ENCODE measurements at places on chromosomes 4 and X.

DNA sequence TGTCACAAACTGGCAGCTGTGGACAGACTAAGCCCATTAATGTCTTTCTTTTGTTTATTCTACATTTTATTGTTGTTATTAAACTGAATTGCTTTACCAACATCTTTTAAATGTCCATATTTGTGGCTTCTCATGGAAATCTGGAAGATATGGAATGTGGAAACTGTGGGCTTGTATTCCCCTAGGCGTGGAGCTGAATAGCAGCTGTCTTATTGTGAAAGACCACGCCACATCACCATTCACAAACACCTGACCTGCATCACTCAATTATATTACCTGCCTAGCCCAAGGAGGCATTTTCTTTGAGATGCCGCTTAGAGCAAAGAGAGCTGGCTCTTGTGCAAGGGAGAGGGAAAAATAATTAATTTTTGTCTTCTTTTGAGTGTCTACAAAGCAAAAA is 96.9 kb upstream of the GPRIN3 start:
- H3K36me3 ChIP-seq: no peaks in the 10 kb centered on the region
- H3K4me3 ChIP-seq: no peak overlapping the region
- H3K27ac ChIP-seq: no peak overlapping the region
- H3K4me1 ChIP-seq: no peaks in the 10 kb centered on the region

DNA sequence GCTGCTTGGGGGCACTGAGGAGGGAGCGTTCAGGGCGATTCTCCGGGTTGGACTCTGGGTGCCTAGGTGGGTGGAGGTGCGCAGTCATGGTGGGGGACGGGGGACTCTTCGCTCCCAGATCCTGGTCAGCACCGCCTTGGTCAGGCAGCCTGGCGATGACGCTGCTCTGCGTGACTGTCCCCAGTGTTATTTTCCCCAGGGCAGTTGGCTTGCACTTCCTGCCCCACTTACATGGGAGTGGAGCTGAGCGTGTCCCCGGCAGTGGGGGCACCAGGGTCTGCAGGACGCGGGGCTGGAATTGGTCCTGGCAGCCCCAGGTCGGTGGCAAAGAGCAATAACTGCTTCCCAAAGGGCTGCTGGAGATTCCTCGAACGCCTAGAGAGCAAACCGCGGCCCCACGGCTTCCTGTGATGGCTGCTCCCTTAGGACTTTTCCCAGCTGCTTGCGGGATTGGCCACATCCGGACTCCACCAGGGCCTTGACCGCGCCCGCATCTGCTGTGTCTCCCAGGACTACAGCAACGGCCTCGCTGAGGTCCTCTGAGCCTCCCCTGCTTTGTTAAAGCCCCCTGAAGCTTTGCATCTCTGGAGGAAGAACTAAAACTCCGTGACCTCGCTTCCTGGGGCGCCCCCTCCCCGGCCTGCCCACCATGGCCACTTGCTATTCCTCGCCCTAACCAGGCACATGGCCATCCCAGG is 35.3 kb upstream of the GPR78 start:
- H3K36me3 ChIP-seq: no peaks in the 10 kb centered on the region
- no peaks in the 10 kb centered on the region for H3K27me3 ChIP-seq

DNA sequence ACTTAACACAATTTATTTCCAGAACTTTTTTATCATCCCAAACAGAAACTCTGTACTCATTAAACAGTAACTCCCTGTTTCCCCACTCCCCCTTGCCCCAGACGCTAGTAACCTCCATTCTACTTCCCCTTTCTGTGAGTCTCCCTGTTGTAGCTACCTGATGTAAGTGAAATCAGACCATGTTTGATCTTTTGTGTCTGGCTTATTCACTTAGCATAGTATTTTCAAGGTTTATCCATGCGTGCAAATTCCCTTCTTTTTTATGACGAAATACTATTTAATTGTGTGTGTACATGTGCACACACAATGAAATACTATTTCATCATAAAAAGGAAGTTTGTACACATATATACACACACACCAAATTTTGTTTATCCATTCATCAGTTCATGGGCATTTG is 5.2 kb downstream of the PKD2 start:
- no peaks in the 10 kb centered on the region for H3K4me1 ChIP-seq
- no peak overlapping the region for H3K4me3 ChIP-seq
- no peak overlapping the region for H3K27ac ChIP-seq
- no peak for DNase-seq
- H3K36me3 ChIP-seq: no peaks in the 10 kb centered on the region
- no peaks in the 10 kb centered on the region for H3K27me3 ChIP-seq

DNA sequence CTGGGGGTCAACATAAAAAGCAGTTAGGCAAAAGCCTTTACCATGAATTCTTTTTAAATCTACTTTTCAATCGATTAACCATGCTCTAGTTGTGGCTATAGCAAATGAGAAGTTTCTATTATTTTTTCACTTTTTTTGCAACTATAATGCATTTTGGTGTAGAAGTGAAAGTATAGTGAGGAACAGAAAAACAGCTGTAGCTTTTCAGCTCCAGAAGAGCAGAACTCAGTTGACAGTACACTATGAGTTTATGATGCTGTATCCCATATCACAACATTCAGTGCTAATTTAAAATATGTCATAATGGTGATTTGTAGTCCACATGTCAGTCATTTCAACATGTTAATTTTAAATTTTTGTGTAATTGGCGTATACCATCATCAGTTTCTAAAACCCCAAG is 8.7 kb upstream of the MUC7 start:
- no peak for DNase-seq
- H3K27ac ChIP-seq: no peak overlapping the region
- no peak overlapping the region for H3K4me3 ChIP-seq
- H3K4me1 ChIP-seq: no peaks in the 10 kb centered on the region

DNA sequence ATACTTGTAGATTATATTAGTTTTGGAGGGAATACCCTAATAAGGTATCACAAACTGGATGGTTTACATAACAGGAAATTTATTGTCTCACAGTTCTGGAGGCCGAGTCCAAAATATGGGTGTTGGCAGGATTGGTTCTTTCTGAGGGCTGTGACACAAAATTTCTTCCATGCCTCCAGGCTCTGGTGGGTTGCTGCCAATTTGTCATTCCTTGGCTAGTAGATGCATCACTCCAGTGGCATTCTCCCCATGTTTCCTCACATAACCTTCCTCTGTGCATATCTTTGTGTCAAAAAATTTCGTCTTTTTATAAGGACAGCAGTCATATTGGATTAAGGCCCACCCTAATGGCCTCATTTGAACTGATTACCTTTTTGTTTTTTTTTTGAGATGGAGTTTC is 49.3 kb downstream of the APELA start:
- H3K4me1 ChIP-seq: no peaks in the 10 kb centered on the region
- H3K4me3 ChIP-seq: no peak overlapping the region
- DNase-seq: no peak
- no peaks in the 10 kb centered on the region for H3K36me3 ChIP-seq

- H3K36me3 ChIP-seq: no peaks in the 10 kb centered on the region
- no peak overlapping the region for H3K4me3 ChIP-seq
- H3K27me3 ChIP-seq: no peaks in the 10 kb centered on the region
- no peak overlapping the region for H3K27ac ChIP-seq
These were observed 31.1 kb upstream of the WDR17 start for GRCh38 chr4:176034499-176034898.

DNA sequence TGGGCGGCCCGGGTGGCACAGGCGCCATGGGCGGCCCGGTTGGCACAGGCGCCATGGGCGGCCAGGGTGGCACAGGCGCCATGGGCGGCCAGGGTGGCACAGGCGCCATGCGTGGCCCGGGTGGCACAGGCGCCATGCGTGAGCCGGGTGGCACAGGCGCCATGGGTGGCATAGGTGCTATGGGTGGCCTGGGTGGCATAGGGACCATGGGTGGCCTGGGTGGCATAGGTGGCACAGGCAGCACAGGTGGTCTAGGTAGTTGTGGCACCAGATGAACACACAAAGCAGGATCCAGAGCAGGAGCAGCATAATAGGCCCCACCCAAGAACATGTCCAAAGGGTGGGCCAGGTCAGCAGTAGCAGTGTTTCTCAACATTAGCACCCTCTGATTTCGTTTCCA is 4.3 kb downstream of the ESX1 start:
- H3K27me3 ChIP-seq: no peaks in the 10 kb centered on the region
- peaks cover 16% of the 10 kb centered on the region for H3K4me1 ChIP-seq
- DNase-seq: no peak
- no peaks in the 10 kb centered on the region for H3K36me3 ChIP-seq
- no peak overlapping the region for H3K27ac ChIP-seq

DNA sequence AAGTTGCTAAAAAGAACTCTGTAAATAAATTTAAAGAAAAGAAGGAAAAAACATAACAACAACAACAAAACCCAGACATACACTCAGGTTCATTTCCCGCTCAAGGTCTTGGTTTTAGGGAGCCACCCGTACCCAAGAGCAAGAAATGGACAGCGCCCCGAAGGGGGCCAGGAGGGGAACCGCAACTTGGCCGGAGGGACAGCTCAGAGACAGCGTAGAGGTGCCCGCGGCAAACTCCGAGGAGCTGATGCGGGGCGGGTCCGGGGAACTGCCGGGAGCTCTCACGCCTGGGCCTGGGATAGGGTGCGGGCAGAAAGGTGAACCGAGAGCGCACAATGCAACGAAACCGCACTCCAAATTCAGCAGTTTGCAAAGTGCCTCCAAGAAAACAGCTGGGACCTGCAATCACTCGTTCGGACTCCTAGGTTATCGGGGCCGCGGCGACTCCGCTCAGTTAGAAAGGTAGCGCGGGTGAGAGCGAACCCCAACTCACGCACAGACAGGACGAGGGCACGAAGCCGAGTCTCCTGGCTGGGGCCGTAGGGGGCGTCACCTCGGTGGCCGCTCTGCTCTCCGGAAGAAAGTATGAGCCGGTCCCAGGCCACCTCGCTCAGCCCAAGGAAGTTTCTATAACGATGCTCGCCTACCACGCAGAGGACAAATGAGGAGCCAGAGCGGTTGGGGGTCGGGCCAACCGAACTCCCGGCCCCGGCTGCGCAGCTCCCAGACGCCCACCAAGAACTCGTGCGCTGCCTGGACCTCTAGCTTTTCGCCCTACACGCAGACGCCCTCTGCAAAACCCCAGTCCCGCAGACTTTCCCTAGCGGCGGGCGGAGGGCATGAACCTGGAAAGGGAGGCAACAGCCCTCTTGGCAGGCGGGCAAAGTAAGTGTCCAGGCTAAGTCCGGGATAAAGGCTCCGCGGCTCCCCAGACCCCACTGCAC is 1.4 kb downstream of the NDNF start:
- no peaks in the 10 kb centered on the region for H3K27me3 ChIP-seq
- no peak for DNase-seq
- peak overlapping the region; percentile 50 for H3K4me3 ChIP-seq
